ENCODE measurements at places on chromosomes 13 and 19.
A peak's percentile ranks its signal among the peaks of the same experiment; 100 is the strongest.

- H3K27ac ChIP-seq = peak overlapping the region; percentile 6
- H3K4me1 ChIP-seq = peaks cover 31% of the 10 kb centered on the region
- H3K4me3 ChIP-seq = no peak overlapping the region
- H3K36me3 ChIP-seq = no peaks in the 10 kb centered on the region
- peaks cover 4% of the 10 kb centered on the region for H3K27me3 ChIP-seq
Measured at GRCh38 chr19:42184401-42184861, 33.0 kb downstream of the DEDD2 start.

DNA sequence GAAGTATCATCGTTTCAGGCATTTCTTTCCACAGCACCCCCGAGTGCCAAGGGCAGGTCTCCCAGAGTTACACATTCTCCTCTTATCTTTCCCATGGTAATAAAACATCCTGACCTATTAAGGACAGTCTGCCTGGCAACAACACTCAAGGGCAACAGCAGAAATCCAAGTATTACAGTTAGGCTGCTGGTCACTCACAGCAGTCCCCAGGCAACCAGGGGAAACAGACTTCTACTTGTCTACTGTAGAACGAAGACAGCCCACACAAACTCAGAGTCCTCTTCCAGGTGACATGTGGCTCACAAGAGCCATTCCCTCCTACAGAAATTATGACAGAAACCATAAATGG, 24.3 kb downstream of the RCBTB1 start:
- no peak overlapping the region for H3K27ac ChIP-seq
- H3K27me3 ChIP-seq = no peaks in the 10 kb centered on the region
- H3K36me3 ChIP-seq = peaks cover 41% of the 10 kb centered on the region
- H3K4me3 ChIP-seq = no peak overlapping the region
- no peaks in the 10 kb centered on the region for H3K4me1 ChIP-seq
- no peak for DNase-seq

GRCh38 chr19:31100206-31100590, 249.0 kb downstream of the TSHZ3 start:
- H3K27ac ChIP-seq = no peak overlapping the region
- H3K27me3 ChIP-seq = peaks cover 3% of the 10 kb centered on the region
- H3K36me3 ChIP-seq = no peaks in the 10 kb centered on the region
- no peak overlapping the region for H3K4me3 ChIP-seq
- DNase-seq = no peak
- no peaks in the 10 kb centered on the region for H3K4me1 ChIP-seq

GRCh38 chr19:31231237-31231636, 118.0 kb downstream of the TSHZ3 start:
- H3K27ac ChIP-seq = no peak overlapping the region
- no peaks in the 10 kb centered on the region for H3K36me3 ChIP-seq
- peaks cover 8% of the 10 kb centered on the region for H3K4me1 ChIP-seq

DNA sequence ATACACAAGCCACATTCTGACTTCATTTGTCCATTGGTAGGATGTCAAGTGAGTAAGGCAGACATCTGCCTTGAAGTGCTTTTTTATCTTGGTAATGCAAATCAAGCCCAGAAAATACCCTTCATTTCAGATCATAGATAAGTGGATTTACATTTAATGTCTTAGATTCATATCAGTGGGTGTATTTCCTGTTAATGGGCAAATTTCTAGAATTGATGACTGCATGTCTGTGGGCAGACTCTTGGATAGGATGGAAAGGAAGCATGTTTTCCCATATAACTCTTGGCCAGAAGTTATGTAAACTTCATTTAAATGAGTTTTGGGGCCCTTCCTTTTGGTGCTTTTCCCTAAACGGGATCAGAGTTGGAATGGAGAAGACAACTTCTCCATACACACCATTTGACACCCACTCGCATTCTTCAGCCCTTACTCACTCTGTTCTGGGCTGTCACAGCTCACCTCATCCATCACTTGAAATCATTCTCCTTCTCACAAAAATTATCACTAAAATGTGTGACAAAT, 154.6 kb downstream of the FLT1 start:
- no peak overlapping the region for H3K4me3 ChIP-seq
- peaks cover 10% of the 10 kb centered on the region for H3K4me1 ChIP-seq
- DNase-seq = no peak
- no peaks in the 10 kb centered on the region for H3K27me3 ChIP-seq
- H3K36me3 ChIP-seq = no peaks in the 10 kb centered on the region
- no peak overlapping the region for H3K27ac ChIP-seq

DNA sequence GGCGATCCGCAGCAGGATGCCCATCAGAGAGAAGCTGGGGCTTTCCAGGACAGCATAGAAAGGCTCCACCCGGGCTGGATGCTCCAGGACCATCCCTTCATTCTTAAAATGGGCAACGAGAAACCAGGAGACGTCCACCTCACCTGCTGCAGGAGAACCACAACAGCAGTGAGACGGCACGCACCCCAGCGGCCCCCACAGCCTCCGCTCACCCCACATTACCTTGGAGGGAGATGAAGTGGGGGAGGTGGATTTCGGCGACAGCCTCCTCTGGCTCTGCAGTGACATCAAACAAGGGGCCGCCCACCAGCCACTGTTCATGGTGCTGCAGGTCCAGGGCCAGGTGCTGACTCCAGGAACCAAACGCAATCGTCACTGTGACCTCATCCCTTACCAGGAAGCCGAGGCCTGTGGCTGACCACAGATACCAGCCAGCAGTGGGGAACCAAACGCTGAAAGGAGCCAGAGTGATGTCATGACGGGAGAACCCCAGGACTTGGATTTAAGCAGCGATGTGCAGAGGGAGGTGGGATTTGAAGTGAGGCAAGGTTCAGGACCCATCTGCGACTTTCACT, 25.1 kb downstream of the CARD8 start:
- H3K27me3 ChIP-seq = no peaks in the 10 kb centered on the region
- DNase-seq = peak; percentile 69
- no peak overlapping the region for H3K4me3 ChIP-seq
- peaks cover 9% of the 10 kb centered on the region for H3K4me1 ChIP-seq

- no peaks in the 10 kb centered on the region for H3K4me1 ChIP-seq
- H3K27ac ChIP-seq = no peak overlapping the region
- no peak for DNase-seq
- H3K4me3 ChIP-seq = no peak overlapping the region
- H3K36me3 ChIP-seq = no peaks in the 10 kb centered on the region
Measured at GRCh38 chr13:84645196-84646012, 763.1 kb upstream of the SLITRK1 start.

GRCh38 chr19:30630289-30631032, 258.3 kb downstream of the ZNF536 start:
- no peak overlapping the region for H3K27ac ChIP-seq
- no peak overlapping the region for H3K4me3 ChIP-seq
- H3K36me3 ChIP-seq = no peaks in the 10 kb centered on the region
- DNase-seq = no peak
- H3K27me3 ChIP-seq = peaks cover 2% of the 10 kb centered on the region

- DNase-seq = peak; percentile 79
- H3K27ac ChIP-seq = peak within 1 kb of the TSS; percentile 83
- no peaks in the 10 kb centered on the region for H3K27me3 ChIP-seq
- peaks cover 27% of the 10 kb centered on the region for H3K4me1 ChIP-seq
- peaks cover 9% of the 10 kb centered on the region for H3K36me3 ChIP-seq
Measured at GRCh38 chr13:40789275-40790153, at the start of gene SLC25A15. Gene SLC25A15 (plus strand): TSS chr13:40789611. CDS start chr13:40793227, 3,616 bp downstream.

Data from activated CD4-positive, alpha-beta T cell treated with anti-CD3 and anti-CD28 coated beads for 36 hours (primary cell).